Cerebellum (tissue), 4 donors: ENCODE measurements at places on chromosomes 2 and 18.

GRCh38 chr2:202693503-202693902 is 58.7 kb downstream of the FAM117B start:
- DNase-seq = no peak

- DNase-seq = no peak
Observed at GRCh38 chr18:55609160-55609825, 21.3 kb upstream of the TCF4 start.

DNA sequence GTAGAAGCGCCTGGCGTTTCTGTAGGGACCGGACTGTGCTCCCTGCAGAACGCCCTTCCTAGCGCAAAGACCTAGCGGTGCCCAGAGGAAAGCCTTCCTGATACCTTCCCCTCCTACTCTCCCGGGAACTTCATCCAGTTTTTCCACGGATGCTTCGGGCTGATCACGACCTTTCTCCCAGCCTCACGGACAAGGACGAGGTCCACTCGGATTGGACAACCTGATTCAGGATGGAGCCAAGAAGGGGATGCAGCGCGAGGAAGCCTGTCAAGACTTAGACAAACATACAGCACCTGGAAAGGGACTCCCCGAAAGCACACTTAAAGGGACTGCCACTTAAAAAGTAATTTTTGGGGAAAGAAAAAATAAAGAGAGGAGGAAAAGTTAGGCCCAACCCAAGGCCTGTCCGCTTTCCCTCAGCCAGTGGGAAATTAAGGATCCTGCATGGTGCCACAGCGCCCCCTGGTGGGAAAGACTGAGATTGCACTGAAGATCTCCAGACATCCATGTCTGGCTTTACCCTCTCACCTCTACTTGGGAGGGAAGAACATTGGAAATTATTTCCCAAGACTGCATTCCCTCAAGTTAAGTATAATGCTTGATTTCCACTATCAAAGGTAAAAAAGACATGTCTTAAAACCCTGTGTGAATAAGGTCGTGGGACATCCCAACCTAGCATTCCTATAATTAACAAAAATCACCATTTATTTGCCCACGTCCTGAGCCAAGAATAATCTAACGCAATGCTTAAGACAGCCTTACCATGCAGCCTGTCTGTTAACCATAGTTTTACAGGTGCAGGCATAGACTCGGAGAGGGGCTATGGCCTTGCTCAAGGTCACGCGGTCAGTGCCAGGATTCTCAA is 13.4 kb upstream of the COPS8 start:
- DNase-seq = peak; percentile 30

- DNase-seq = no peak
Observed at GRCh38 chr2:98693477-98693876, 37.5 kb downstream of the MGAT4A start.

DNA sequence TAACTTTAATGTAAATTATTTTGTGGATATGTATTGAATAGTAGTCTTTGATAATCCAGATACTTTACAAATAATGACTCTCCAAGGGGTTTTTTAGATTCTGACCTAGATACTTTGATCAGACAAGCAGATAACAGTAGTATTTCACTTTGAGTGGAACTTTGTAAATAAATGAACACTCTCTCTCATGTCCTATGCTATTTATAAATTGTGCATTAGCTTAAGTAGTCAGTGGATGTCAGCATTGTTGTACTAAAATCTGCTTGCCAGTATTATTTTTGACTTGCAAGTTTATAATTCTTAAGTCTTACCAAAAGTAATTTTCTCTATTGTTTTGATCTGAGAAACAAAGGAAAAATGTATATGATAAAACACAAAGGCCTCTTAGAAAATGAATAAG is 1113.1 kb upstream of the NRXN1 start:
- DNase-seq = no peak

DNA sequence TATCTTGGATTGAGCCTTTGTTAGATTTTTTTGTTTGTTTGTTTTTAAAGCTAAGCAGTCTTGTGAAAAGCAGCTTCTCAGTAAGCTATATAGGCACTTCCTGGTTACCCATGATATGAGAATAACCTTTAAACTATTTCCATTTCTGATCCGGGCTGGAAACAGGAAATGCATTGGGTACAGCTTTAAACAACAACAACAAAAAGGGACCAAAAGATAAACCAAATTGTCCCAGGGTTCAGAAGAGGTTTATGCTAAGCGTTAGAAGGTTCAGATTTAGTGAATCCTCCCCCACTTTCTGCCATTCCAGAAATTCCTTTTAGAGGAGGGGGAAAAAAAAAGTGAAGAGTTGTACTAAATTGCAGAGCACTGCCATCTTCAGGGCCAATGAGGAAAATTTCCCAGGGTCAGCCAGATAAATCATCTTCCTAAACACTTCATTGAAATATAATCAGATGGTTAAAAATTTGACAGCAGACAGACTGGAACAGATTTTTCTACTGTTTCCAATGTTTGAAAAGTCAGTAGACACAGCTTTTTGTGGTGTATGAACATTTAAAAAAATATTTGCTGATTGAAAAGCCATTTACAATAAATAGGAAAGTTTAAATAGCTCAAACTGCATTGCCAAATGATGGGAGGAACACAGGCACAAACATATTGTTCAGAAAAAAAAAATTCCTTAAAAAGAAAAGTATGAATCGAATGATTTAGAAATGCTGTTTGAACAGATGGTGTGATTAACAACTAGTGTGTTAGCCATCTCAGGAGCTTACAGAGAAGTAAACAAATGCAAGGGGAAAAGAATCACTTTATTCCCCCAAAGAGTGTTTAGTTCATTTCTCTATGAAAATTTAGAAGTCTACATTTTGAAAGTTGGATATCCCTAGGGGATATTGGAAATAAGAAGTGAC is 189.9 kb upstream of the TANK start:
- DNase-seq = no peak

GRCh38 chr2:196504788-196505187 is 134.7 kb upstream of the CCDC150 start:
- no peak for DNase-seq

GRCh38 chr2:18959952-18960717 is 370.8 kb upstream of the NT5C1B start:
- no peak for DNase-seq

GRCh38 chr18:48791636-48792105 is 159.1 kb downstream of the SMAD7 start:
- no peak for DNase-seq

DNA sequence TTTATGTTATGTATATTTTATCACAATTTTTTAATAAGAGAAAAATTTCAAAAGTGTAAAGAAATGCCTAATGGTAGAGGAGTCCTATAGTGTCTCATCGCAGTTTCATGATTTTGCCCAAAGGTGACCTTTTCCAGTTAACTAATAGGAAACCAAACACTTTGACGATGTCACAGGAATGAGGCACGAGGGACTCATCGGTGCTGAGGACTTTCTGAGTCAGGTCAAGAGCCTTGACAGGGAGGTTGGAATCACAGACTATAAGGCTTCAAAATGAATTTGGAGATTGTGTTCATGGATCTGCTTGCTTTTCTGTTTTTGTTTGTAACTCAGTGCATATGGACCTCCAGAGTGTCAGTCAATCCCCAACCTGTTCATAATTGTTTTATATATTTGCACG is 15.1 kb upstream of the RTTN start:
- no peak for DNase-seq

- no peak for DNase-seq
Observed at GRCh38 chr2:102021779-102022178, 30.0 kb downstream of the IL1R2 start.

- no peak for DNase-seq
Observed at GRCh38 chr2:160363055-160363454, 130.6 kb downstream of the RBMS1 start.

DNA sequence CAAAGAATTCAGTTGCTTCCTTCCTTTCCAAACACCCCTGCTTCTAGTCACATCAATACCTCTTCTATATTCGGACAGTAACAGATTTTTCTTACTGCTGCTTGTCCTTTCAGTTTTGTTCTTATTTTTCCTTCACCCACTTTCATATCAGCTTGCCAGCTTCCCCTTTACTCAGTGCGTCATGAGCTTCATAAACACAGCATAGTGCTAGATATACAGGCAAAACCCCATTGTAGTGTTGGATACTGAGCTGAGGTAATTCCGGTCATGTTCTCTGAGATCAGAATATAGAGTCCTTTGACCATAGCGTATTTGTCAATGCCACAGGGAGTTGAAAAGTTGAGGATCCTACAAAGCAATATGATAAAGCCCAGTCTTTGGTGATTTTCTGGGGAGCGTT is 2.4 kb downstream of the FARP2 start:
- no peak for DNase-seq

DNA sequence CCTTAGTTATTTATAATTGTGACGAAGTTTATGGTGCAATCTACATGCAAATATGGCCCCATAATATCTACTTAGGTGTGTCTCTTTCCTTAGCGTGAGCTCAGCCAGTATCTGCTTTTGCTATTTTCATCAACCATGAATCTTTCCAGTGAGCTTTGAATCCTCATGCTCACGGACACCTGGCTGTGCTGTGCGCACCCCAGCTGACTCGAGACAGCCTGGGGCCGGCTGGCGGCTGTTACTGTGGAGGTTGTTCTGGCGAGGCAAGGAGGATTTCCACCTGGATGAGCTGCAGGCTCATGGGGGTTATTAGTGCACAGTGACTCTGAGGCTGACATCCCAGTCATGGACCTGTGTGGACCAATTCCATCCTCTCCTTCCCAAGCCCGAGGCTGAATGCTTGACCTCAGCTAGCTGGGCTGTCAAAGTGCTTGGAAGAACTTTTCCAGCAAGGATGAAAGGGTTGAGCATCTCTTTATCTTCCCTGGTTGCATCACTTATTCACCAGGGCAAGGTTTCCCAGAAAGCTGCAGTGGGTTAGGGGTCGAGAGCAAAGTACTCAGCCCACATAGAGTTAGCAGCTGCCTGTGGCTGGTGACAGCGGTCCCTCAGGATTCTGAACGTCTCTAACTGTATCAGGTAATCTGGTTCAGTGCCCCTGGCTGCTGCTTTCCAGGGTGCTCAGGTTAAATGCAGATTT is 141.7 kb downstream of the ARL4C start:
- no peak for DNase-seq

DNA sequence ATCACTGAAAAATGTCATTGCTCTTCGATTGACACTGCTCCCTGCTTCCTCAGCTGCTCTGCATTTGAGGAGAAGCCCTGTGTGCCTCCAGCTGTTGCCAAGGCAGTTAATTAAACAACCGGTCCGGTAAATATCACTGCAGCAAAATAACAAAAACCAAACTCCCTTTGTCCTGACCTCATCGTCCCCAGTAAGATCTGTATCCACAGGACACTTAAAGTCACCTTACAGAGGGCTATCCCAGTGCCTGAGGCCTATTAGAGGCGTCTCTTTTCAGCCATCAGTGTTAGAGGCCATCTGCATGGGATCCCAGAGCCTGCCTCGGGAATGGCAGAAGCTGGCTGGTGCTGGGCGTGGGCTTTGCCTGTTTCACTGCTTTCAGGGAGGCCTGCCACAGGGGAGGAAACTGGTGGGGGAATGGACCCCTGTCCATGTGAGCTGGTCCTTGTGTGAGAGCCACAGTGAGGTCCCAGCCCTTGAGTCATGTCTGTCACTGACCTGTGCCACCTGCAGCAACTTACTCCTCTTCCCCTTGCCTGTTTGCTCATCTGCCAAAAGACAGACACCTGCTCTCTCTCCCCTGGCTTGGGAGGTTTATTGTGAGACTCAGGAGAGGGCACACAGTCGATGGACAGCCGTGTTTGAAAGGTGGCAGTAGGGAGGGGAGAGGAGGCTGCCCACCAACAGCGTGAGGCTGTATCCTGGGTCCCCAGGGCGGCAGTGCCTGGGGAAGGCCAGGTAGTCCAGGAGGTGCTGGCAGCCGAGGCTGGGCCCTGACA is 117.7 kb upstream of the MCFD2 start:
- DNase-seq = no peak

- DNase-seq = no peak
Observed at GRCh38 chr18:9285604-9286003, 49.0 kb upstream of the TWSG1 start.

DNA sequence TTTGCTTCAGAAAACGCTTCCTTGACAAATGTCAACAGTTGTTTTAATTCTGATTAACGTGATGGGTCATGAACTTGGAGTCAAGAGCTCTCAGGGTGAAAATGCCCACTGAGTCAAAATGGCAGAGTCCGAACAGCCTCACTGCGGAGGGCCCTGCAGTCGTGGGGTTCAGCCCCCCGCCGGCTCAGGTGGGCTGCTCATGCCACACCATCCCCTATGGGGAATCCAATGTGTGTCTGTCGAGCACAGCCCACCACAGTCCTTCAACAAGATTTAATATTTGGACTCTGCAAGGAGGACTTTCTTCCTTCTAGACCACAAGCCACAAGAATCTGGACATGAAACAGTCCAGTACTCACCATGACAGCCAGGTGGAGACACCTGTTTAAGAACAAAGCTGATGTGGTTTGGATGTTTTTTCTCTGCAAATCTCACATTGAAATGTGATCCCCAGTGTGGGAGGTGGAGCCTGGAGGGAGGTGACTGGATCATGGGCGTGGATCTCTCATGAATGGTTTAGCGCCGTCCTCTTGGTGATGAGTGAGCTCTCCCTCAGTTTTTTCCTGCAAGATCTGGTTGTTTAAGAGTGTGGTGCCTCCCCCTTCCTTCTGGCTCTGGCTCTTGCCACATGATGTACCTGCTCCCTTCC is 201.0 kb downstream of the NDUFA10 start:
- DNase-seq = no peak

DNA sequence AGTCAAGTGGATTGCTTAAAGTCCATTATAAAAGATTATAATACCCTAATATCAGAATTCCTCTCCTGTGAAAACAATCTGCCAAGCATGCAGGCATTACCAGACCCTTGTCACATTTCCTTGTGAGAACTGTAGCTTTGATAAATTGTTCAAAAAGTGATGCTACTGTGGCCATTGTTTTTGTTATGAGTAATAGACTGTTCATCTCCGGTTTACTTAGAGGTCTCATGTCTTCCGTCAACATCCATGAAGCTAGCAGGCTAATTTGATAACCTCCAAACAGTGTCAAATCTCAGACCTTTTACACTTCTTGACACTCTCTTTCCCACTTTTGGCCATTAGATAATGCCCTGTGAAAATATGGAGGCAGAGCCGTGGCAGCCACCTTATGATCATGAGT is 342.7 kb downstream of the CPS1 start:
- no peak for DNase-seq

DNA sequence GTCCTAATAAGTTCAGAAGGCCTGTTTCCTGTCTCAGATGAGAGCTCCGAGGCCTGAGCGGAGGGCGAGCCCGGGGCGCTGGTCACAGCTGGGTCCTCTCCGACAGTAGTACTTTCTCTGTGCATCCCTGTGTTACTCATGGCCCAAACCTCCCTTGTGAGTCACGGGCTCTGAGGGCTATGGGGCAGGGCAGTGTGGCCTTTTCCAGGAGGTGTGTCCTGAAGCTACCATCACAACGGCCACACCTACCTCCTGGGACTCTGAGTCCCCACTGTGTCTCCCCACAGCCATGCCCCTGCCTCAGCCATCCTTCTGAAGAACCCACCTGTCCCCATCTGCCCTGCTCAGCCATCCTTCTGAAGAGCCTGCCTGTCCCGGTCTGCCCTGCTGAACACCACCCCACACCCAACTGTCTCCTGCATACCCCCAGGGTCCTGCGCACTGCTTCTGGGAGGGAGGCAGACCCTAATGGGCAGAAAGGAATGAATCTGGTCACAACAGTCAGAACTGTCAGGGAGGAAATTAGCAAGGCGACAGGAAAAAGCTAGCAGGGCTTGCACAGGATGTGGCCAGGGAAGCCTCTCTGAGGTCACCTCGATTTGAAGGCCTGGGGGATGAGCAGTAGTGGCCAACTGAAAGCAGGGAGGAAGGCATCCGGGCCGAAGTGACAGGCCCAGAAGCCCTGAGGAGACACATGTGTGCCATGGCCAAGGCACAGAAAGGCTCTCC is 145.4 kb upstream of the RIOK3 start:
- DNase-seq = no peak
